GM10248 (cell line): ENCODE measurements at places on chromosomes 3 and 15.

DNA sequence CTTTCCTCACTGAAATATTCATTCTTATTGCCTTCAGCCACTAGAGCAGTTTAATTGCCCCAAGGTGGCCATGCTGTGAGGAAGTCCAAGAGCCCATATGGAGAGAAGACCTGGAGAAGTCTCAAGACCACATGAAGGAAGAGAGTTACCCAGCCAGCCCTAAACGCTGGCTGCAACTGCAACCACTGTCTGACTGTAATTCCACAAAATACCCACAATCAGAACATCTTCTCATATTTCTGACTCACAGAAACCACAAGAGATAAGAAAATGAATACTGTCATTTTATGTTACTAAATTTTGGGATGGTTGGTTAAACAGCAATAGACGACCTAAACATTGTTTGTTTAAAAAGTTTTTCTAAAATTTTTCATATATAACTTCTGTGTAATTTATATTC lies 14.7 kb upstream of the SST start:
- DNase-seq = no peak

DNA sequence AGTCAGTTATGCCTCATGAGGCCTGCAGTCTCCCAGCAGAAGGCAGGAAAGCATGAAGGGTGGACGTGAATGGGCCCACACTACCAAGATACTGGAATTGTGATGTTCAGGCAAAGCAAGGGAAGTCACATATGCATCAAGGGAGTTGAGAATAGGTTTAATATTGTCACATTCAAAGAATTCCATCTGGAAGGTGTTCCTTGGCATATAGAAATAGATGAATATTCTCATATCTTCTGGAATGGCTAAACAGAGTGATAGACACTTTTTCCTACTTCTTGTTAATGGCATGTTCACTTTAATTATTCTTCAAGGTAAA lies 103.7 kb downstream of the CMSS1 start:
- no peak for DNase-seq

GRCh38 chr3:23276913-23277658 lies 74.0 kb downstream of the UBE2E2 start:
- DNase-seq = no peak

- no peak for DNase-seq
These were observed 48.3 kb downstream of the PLS1 start for GRCh38 chr3:142644502-142644901.

- DNase-seq = no peak
These were observed 2.5 kb upstream of the ISLR start for GRCh38 chr15:74170875-74171578.

GRCh38 chr3:160400030-160400701 lies 716 bp downstream of the SMC4 start:
- peak; percentile 23 for DNase-seq

DNA sequence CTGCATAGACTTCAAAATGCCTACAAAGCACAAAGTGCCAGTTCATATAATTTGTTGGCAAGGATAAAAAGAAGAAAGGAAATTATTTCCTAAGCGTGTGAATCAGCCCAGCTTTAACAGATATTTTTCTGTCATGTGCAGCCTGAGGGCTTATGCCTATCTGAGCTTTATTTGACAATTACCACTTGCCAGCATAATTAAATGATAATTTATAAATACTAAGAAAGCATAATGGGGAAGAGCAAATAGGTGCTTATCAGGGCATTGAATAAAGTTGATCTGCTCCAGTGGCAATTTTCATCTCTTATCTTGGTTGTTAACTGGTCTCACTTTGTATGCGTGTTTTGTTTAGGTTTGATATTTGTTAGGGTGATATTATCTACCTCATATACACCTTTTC lies 313.4 kb upstream of the DNAJC19 start:
- no peak for DNase-seq

DNA sequence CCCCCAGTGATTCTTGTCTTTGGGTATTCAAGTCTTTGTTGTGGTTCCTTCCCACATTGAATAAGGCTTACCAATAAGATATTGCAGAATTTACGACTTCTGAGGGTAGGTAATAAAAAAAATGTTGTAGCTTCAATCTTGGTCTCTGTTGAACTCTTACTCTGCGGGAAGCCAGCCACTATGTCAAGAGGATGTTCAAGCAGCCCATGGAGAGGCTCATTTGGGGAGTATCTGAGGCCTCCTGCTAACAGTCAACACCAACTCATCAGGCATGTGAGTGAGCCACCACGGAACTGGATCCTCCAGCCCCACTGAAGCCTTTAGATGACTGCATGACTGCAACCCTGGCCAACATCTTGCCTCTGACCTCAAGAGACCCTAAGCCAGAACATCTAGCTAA lies 3.2 kb upstream of the TBC1D23 start:
- DNase-seq = no peak

- no peak for DNase-seq
These were observed 78.1 kb downstream of the NR1D2 start for GRCh38 chr3:24023197-24023596.

DNA sequence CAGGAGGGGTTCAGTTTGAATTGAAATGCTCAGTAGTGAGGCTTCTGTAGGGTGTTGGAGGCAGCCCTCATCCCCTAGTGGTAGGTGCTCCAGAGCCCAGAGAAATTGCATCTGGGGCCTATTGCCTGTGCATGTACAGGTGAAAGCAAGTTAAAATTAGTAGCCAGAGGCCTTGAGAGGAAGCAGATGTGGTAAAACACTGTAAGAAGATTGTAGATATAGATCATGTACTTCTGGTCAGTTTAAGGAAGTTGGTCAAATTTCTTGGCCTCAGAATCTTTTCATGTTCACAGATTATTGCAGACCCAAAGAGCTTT lies 34.6 kb downstream of the IGSF10 start:
- peak; percentile 27 for DNase-seq

DNA sequence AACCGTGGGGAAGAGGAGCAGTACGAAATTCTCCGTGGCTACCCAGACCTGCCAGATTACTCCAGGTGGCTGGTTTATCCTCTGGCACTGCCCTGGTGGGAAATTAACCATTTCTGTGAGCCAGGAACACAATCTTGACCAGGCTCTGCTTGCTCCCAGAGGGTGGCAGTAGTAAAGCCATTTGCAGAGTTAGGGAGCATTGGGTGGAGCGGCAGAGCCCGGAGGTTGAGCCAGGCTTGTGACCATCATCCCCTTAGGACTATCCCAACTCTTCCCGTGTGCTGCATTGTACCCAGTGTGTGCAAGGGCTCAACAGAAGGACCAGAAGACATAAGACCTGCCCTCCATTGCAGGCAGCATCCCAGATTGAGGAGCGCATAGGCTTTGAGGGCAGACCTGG lies 5.3 kb downstream of the KNG1 start:
- no peak for DNase-seq

DNA sequence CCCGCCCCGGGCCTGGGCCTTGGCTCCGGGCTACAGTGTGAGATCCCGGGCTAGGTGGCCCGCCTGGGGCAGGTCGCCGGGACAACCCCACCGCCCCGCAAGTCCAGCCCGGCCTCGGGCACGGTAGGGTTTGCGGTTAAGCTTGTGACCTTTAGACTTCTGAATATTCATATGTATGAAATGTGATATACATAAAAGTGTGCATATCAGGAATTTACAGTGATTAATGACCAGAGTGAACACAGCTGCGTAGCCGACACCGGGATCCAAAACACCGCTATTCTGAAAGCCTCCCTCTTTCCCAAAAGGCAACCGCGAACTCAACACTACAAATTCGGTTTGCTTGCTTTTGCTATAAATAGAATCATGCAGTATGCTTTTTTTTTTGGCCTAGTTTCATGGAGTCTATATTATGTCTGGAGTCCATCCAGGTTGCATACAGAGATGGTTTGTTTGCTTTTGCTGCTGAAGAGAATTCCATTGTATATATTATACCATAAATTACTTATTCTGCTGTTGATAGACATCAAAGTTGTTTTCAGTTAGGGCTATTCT lies 636 bp upstream of the SNRPA1 start:
- DNase-seq = no peak

DNA sequence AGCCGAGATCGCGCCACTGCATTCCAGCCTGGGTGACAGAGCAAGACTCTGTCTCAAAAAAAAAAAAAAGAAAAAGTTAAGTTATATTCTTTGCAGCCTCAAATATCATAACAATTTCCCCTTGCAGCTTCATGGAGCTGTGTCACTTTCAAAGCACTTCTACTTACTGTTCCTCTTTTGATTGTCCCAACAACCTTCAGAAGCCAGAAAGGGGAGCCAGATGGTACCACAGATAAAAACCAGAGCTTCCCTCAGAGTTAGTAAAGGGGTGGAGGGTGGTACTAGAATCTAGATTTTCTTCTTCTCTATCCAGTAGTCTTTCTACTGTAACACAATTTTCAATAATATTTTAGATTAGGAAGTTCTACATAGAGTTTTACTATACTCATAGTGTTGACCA lies 188.8 kb downstream of the TAFA4 start:
- DNase-seq = no peak

- no peak for DNase-seq
These were observed 34.9 kb downstream of the CRTC3 start for GRCh38 chr15:90564590-90564989.

GRCh38 chr3:193046371-193046770 lies 128.7 kb upstream of the MB21D2 start:
- DNase-seq = no peak

DNA sequence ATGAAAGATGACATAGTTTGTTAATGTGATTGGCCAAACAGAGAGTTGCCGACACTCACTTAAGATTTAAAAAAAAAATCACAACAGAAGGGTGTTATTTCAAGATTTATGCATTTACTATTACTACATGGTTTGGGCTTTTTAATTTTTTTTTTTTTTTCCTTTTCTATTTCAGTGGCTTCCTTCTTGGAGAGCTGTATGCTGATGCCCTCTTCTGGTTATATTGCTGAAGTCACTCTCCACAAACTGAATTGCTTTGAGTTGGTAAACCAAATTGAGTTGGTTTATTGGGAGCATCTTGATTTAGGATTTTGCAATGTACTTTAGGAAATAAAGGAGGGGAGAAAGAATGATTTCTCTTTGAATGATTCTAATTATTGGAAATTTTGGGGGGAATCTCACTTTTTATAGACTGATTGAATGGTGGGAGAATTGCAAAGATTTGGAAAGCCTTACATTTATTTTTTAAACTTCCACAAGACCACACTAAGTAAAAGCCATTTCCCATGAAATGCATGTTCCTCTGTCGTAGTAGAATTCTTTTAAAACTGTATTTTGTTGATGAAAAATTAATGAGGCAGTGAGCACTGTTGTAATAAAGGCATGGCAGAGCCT lies 186.6 kb upstream of the FEZF2 start:
- DNase-seq = no peak

- DNase-seq = no peak
These were observed 87.2 kb upstream of the SLC2A2 start for GRCh38 chr3:171113716-171114115.

GRCh38 chr3:15390460-15390859 lies 36.9 kb downstream of the METTL6 start:
- no peak for DNase-seq

DNA sequence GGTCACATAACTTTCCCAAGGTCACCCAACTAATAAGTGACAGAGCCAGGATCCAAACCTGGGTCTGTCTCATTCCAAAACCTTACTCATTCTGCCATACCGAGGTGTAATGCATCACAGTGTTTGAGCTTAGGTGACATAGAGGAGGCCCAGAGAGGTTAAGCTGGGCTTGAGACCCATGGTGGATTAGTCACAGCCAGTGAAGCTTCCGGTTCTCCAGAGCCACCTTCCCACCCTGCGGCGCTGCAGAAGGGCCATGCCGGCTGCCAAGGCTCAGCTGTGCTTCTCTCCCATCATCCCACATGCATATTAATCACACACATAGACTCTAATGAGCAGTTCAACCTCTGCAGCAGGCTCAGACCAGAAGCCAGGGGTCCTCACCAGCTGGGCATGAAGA lies 42.2 kb downstream of the SPSB4 start:
- no peak for DNase-seq

DNA sequence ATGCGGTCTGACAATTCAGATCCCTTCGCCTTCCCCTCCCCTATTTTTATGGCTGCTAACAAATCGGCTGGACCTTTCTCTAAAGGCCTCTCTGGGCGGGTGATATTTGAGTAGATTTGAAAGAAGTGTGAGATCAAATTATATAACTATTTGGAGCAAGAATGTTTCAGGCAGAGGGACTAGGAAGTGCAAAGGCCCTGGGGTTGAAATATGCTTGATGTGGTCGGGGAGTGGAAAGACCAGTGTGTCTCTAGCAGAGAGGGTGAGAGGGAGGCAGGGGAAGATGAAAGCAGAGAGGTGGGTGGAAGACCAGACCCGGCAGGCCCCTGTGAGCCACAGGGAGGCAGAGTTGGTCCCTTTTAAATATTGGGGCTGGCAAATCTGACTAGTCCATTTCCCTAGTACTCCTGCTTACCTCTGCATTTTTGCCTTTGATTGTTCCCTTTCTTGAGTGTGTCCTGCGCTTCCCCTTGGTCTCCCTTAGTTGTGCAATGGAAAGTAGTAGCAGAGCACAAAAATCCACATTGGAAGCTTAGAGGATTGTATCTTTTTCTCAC lies 32.3 kb downstream of the SLCO3A1 start:
- no peak for DNase-seq

DNA sequence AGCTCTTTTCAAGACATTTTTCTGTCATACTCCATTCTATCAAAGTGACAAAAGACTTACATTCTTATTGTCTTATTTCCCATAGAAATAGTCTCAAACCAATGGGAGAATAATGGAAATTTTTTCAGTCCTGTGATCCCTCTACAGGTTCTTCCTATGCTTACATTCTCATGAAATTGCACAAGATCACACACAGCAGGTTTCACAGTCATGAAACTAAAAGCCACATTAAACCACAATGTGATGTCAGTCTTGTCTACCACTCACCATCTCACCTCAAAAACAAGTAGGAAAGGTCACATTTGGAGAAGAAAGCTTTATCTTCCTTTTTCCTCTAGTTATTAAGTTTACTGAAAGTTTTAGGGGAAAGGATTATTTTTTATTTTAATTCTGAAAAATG lies 161.0 kb upstream of the RORA start:
- no peak for DNase-seq

DNA sequence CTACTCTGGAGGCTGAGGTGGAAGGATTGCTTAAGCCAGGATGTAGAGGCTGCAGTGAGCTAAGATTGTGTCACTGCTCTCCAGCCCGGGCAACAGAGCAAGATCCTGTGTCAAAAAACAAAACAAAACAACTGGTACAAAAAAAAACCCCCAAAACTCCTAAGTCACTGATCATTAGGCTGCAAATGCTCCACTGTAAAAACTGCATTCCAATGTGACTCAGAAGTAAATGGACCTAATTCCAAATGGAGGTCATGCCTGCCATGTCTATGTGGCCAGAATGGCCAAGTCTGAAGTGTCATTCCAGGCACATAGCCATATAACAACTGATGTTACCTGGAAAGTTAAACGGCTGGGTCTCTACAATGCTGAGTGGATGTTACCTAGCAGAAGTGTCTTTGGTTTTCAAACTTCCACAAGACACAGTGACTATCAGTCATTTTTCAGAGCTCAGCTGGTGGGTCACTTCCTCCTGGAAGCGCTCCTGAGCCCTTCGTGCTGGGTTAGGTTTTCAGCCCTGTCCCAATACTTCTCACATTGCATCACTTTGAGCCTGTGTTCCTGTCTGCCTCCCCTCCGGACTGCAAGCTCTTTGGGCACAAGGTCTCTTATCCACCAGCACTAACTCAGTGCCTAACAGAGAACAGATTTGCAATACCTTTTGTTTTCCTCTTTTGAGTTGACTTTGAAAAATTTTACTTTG lies 10.6 kb downstream of the FSTL1 start:
- DNase-seq = no peak
